ENCODE measurements at places on chromosomes 2 and 18.

DNA sequence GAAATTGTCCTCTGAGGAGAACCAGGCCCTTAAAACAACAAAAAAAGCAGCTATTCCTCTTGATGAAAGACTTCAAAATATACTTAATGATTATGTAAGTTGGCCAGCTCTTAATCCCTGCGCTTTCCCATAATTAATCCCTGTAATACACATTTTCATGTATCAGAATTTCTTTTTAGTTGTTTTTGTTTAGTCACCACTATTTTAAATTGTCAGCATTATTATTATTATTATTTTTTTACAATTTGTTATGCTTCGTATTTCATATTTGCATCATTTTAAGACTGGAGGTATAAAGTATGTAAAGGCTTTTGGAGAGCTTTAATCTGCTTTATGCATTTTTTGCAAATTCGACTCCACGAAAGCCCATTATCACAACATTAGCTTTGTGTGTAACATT, 152.9 kb downstream of the ACOXL start:
- no peak for DNase-seq

- no peak for DNase-seq
Measured at GRCh38 chr2:121255358-121255757, 29.6 kb downstream of the TFCP2L1 start.

DNA sequence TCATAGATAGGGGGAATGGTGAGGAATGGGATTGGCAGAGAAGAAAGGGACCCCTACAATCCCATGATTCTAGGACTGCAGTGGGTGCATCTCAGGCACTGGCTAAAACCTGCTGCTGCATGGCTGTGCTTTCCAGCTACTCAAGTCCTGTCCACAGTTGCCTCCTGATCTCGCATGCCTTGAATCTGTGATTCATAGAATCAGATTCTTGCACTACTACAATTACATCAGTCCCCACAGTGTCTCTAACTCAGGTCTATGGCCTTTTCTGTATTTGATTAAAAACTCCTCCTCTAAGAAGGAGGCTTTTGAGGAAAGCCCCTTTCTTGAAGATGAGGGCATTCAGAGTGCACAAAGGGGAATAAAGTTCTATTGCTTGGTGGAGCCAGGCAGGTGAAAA, 117.4 kb downstream of the LRATD1 start:
- no peak for DNase-seq

DNA sequence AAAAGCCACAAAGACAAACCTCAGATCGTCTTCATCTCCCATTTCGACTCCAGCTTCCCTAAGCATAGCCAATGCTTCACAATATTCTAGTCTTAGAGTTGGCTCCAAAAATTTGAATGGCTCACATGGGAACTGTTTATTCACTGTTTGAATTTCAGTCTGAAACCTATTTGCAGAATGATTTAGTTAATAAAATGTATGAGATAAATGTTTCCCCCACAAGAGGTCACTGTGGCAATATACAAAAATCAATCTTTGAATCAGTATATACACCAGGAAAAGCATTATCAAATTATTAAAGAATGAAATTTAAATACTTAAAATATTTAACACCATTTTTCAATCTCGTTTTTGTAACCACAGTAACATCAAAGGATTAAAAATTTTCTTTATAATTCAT, 40.0 kb upstream of the MCM6 start:
- DNase-seq: no peak

- DNase-seq: no peak
Measured at GRCh38 chr2:98458667-98459380, 14.2 kb downstream of the INPP4A start.

DNA sequence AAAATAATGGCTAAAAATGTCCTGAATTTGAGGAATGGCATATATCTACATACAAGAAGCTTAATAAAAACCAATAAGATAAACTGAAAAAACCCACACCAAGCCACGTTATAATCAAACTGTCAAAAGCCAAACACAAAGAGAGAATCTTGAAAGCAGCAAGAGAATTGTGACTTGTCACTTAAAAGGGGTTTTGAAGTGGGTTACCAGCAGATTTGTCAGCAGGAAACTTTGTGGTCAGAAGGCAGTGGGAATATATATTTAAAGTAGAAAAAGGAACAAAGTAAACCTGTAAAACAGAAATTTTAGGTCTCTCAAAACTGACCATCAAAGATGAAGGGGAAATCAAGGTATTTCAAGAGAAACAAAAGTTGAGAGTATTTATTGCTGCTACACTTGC, 171.9 kb upstream of the CNTNAP5 start:
- DNase-seq: no peak

- DNase-seq: no peak
Measured at GRCh38 chr2:38138419-38138818, 62.5 kb upstream of the CYP1B1 start.

DNA sequence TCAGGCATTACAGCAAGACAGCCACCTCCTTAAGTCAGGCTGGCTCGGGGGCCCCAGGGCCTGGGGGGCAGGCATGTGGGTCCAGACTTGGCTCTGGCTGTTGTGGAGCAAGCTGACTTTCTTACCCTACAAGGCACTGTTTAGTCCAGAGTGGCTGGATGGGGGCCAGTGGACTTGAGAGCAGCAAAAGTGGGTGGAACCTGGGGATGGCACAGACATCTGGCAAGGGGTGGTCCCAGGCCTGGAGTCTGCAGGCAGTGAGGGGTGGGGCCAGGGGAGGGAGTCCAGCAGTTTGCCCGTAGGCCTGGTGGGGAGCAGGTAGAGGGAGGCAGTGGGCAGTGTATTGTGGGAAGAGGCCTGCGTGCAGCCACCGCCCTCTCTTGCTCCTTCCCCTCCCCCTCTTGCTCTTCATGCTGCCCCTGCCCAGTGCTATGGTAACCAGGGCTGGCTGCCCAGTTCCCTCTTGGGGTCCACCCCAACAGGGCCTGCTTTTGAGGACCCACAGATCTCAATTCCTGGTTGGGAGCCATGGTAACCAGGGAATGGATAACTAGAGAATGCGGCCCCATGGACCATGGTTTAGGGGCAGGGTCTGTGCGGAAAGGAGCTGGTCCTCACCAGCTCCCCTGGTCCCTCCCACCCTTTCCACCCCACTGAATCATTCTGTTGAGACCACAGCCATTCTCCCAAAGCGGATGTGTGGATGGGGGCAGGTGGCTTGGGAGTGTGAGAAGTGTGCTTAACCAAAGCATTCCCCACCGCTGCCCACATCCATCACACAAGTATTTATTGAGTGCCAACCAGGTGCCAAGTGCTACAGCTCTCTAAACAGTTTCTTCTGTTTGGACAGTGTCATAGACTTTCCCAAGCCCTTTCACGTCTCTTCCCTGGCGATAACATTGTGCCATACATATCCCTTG, 19.3 kb downstream of the SPEG start:
- no peak for DNase-seq
